ENCODE measurements at places on chromosomes 5 and 9.

GRCh38 chr9:6007770-6008168, 7.7 kb downstream of the RANBP6 start:
- peak; percentile 74 for DNase-seq

DNA sequence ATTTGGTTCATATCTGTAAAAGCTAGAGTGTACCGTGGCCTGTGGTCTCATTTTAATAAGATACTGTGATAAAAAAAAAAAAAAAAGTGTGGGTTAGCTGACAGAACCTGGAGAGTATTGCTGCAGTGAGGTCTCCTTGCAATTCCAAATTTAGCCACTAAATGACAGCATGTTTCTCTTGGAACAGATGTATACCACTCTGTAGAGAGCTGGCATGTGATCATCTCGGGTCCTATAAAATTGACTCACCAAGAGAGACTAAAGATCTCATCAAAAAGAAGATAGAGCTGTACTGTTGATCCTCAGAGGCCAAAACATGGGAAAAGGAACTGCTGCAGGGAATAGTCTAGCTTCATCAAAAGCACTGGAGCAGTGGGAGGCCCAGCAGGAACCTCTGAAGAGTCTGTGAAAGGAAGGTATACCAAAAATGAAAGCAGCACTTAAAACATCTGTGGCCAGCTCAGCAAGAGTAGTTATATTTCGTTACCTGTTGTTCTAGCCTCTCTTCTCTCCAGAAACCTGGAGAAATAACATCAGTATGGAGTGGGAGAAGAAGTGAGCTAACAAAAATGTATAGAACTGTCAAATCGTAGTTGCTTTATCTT, 826.8 kb downstream of the EFNA5 start:
- DNase-seq, result no peak

GRCh38 chr9:92327283-92327850, 1.6 kb downstream of the CENPP start:
- DNase-seq, result no peak

GRCh38 chr5:36252722-36253365, 11.1 kb upstream of the NADK2 start:
- no peak for DNase-seq

DNA sequence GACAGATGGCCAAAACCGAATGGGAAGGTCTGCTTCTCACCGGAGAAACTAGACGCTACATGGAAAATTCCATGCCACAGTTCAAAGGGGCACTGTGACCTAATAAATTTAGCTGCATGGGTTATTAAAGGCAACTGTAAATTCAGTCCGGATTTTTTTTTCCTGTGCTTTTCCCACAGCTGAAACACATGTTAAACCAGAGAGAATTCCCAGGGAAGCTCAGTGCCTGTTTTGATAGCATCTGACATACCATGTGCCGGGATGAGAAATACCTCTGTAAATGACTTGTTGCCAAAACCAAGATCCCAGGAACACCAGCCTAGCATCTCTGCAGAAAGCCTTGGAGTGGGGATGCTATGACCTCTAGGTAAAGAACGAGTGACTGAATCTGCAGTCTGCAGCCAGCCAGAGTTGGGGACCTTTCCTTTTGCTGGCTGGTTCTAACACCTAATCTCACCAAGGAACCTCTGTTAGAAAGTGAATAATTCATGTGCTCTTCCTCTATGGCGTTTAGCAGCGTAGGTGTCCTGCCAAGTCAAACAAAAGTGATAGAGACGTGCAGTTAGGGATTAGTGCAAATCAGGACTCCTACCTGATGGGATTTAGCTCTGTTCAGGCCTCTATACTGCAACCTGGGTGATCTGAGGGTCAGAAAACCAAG, 77.9 kb downstream of the SLIT3 start:
- DNase-seq, result no peak

- no peak for DNase-seq
Measured at GRCh38 chr9:14247577-14247976, 66.4 kb downstream of the NFIB start.

DNA sequence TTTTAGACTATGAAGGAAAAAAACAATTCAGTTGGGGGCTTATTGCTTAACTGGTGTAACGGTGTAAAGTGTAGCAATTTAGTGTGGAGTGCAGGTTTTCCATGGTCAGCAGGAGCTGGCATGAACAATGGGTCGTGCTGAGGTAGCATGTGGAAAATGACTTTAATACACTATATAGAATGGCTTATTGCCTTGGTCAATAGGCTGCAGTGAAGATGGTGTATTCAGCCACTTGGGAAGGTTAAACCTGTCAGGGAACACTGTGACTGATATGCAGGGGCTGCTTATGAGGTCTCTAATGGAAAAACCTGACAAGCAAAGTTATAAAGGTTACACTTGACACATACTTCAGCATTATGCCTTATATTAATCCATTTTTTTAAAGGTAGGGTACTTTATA, 764.7 kb upstream of the ARRDC3 start:
- no peak for DNase-seq

- DNase-seq, result no peak
Measured at GRCh38 chr9:68507130-68507805, 33.4 kb downstream of the TMEM252 start.

GRCh38 chr5:132464156-132464939, 26.2 kb downstream of the IRF1 start:
- DNase-seq, result no peak

GRCh38 chr9:27880156-27880555, 306.9 kb upstream of the C9orf72 start:
- DNase-seq, result no peak

DNA sequence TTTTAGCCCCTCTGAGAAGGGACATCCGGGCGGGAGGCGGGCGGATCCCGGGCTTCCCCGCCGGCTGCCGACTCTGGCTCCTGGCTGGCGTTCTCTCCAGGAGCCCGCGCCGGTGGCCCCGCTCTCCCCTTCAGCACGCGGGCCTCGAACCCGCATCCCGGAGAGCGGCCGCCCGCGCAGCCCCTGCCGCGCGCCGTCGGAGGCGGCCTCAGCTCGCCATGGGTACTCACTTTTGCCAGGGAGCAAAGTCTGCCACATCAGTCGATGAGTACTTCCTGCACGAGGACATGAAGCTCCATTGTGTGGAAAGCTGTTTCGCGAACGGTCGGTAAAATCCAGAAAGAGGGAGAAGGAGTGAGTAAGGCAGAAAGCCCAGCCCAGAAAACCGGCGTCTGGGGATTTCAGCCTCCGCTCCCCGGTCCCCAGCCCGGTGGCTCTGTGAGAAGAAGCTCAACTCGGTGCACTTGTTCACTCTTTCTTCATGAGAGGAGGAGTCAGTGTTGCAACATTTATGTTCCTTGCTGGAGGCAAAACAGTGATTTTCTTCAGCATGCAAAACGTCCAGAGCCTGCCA, at the start of gene PRLR:
Gene PRLR, minus strand, starts transcription at position 450 of the 574 bp plus-strand sequence. CDS start 140,867 bp downstream, outside the sequence.
- peak; percentile 20 for DNase-seq

DNA sequence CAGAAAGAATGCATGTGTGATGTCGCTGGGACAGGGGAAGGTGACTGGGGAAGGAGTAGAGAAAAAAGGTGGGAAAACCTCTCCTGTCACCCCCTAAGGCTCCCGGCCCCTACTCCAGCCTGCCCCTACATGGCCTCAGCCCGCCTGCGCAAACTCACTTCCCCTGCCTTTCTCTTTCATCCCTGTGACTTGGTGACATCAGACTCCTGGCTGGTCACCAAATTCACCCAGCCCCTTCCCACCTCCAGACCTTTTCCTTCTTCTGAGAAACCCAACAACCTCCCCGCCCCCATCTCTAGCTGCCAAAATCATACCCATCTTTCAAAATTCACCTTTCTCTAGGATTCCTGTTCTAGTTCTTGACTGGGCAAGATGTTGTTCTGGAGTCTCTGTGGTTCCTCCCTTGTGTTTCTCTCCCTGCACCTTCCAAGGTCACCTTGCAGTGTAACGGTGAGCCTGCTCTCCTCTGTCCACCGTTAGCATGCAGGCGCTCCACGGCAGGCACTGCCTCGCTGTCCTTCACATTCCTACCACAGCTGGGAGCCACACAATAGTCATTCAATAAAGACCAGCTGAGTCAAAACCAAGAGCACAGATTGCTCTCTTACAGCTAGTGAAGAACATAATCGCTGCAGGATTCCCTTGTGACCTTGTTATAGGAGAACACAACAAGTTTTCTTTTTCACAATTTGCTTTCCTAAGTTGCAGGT, 134.5 kb downstream of the FANCC start:
- DNase-seq, result no peak

- no peak for DNase-seq
Measured at GRCh38 chr9:135476561-135477355, 2.8 kb upstream of the PPP1R26 start.

GRCh38 chr9:95343725-95344287, 26.3 kb upstream of the FANCC start:
- DNase-seq, result no peak

- no peak for DNase-seq
Measured at GRCh38 chr9:127203681-127204327, 60.8 kb upstream of the GARNL3 start.

DNA sequence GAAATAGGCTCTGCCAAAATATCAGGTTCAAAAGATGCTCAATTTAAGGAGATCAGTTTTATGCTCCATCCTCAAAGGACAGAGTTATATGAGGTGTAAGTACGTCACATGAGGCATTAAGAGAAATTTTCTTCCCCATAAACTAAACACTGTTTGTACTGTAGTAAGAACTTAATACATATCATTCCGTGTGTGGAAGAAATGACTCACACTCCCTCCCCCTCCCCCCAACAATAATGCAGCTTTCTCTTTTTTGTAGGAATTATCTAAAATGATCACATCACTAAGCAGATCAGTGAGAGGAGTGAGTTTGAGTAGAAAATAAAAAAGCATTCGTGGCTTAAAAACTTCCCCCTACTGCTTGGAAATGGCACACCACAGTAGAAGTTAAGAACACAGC, 2.2 kb downstream of the CDH12 start:
- DNase-seq, result no peak

DNA sequence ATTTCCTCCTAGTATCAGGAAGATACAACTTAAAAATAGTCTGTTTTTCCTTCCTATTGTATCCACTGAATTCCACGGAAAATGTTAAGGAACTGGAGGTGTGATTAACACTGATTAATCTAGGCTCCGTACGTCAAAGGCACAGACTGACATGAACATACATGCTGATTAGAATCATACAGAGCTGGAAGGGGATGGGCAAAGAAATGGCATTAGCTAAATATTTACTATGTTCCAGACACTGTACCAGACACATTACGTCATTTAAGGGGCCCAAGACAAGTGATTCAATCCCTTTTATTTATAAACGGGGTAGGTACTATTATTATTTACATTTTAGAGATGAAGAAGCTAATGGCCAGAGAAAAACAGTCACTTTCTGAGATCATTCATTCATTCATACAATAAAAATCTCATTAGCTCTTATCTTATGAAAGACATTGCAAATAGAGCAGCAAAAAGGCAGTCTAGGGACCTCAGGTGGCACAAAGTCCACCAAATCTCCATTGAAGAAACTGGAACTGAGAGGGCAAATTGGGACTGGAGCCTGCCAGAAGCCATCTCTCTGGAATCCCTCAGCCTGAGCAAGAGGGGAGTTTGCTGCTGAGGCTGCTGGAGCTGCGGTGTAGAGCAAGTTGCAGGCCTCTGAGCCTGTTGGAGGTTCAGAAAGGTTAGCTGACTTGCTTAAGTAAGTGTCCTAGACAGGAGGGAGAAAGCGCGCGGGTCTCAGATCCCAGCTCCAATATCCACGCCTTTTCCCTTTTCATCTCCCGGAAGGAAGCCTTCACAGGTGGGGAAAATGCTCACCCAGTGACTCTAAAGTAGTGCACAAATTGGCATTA, 1.6 kb upstream of the TGFBR1 start:
- no peak for DNase-seq

GRCh38 chr5:163748934-163749333, 243.5 kb downstream of the MAT2B start:
- no peak for DNase-seq

DNA sequence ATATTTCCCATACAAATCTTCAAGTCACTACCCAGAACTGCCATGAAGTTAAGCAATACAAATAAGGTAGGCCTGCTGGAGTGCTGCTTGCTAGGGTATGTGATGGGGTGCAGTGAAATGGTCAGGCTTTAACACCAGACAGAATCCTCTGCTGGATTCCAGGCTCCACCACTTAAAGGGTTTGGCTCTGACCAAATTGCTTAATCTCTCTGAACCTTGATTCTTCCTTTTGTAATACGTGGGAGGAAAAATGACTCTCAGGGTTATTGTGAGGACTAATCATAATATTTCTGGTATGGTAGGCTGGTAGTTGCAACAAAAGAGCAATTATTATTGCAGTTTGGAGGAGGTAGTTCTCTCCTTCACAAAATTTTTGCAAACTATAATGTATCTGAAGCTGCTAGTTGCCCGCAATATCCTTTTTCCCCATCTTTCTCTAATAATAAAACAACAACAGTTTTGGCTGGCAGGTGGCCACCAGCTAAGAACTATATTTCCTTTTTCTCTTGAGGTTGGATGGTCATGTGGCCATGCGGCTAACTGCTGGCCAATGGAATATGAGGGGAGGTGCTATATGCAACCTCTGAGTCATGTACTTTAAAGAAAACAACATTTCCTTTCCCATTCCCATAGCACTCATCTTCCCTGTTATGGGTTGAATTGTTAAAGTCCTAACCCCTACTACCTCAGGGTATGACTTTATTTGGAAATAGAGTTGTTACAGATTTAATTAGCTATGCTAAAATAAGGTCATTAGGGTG, 44.1 kb downstream of the CCL28 start:
- DNase-seq, result no peak

DNA sequence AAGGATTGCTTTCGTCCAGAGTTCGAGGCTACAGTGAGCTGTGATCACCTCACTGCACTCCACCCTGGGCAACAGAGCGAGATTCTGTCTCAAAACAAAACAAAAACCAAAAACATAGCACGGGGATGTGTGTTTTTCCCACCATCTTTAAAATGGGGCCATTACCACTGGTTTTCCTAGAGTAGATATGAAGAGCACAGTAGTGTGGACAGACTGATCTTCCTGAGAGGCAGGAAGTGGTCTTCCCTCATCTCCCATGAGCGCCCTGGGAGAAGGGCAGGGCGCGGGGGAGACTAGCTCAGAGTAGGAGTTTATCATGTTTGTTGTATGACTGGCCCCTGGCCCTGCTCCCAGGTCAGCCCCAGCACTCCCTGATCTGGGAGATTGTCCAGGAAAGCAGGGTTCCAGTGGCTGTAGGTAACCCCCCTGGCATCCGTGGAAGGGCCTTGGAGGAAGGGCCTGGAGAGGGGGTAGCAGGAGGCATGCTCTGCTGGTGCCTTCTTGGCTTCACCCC, 2.3 kb downstream of the SUSD3 start:
- no peak for DNase-seq

DNA sequence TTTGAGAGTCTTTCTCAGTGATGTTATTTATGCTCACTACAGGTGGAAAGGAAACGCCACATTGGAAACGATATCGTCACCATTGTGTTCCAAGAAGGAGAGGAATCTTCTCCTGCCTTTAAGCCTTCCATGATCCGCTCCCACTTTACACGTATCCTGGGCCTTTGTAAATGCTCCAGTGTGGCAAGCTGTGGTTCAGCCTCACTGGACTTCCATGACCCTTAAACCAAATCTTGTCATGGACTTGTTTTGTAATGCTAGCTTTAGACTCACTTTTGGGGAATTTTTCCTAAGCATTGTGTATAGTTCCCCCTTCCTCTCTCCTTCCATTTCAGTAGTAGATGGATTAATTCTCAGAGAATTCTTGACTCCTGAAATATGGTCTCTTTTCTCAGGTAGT, 60.9 kb upstream of the SLC2A8 start:
- no peak for DNase-seq

- no peak for DNase-seq
Measured at GRCh38 chr5:52998552-52999313, 9.6 kb downstream of the ITGA2 start.

Measured in nucleus accumbens (tissue), 56 donors.